CD4-positive, alpha-beta T cell (primary cell): ENCODE measurements at places on chromosomes 1 and 21. TPM values are rescaled to one million over a fixed set of nuclear protein-coding genes. Genes with fewer than 3 reads are reported as not detected.

The KRTAP13-2 gene
- total RNA-seq: not detected

The CATSPER4 gene
- total RNA-seq: not detected

DNA sequence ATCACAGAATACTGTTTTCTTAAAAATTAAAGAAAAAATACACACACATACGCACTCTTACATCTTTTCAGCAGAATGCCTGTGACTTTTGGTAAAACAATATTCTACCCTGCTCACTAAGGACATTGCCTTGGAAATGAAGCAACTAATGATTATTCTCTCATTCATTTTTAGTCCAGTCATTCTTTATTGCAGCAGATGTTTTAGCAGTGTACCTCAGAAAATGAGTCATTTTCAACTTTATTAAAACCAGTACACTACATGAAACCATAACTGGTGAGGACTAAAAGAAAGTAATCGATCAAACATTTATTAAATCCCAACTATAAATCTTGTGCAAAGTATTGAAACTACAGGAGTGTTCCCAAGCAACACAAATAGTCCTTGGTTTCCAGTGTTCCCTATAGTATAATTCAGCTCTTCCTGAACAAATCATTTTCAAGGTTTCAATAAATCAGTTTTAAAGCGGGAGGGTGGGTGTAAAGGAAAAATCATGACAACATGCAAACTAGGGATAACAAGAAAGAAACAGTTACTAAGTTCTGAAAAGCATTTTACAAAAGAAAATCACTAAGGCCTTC is 114.2 kb downstream of the ADGRL4 start:
- no peak for DNase-seq

GRCh38 chr1:53616511-53616910 is 122.5 kb downstream of the GLIS1 start:
- DNase-seq: no peak

DNA sequence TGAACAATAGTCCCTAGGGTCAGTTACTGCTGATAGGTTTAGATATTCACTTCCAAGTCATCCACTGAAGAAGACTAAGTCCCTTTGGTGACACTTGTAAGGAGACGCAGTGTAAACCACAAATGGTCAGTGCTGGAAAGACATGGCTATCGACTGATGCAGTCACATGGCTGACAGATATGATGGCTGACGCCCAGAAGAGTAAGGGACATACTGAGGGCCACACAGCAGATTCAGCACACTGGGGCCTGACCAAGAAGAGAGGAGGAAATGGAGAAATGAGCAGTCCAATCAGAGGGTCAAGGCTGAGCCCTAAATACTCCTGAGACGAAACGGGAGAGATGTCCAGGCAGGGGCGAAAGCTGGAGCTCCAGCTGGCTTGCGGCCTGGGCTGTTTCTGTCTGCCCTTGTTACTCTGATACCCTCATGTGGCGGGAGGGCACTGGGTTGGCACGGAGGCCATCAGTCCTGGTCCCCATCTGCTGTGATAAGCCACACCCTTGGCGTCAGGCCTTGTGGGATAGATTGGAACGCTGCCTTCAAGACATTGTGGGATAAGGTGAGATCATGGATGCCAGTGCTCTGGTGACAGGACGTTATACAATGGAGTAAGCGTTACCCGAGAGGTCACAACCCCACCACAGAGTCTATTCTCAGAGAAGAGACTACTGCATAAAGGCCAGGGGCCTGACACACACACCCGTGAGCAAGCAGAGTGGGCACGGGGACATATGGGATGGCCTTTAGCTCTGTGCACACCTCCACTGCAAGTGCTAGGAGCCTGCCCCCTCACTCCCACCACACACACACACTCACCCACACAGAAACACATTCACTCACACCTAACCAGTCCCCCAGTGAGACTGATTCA is 158.4 kb downstream of the TRABD2B start:
- DNase-seq: no peak
